Stimulated activated CD8-positive, alpha-beta memory T cell treated with anti-CD3 and anti-CD28 coated beads, Interleukin-15, amount 100 ng/mL, for 4 hours (primary cell): ENCODE measurements at places on chromosomes 12 and 14.

DNA sequence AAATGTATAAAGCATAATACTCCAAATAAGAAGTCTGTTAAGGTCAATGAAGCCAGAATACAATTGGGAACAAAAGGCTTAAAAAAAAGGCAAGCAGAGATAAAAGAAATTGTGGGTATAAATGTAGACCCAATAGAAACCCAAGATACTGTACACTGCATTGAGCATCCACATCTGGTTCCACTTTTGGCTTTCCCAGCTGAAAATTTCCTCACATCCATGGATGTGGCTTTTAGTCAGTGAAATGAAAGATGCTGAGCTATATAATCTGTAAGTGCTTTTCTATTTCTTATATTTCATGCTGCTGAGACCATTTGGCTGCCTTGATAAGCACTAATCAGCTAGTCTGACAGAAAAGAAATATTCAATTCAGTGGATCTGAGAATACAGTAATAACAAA lies 83.5 kb downstream of the PTPRR start:
- no peak for DNase-seq

DNA sequence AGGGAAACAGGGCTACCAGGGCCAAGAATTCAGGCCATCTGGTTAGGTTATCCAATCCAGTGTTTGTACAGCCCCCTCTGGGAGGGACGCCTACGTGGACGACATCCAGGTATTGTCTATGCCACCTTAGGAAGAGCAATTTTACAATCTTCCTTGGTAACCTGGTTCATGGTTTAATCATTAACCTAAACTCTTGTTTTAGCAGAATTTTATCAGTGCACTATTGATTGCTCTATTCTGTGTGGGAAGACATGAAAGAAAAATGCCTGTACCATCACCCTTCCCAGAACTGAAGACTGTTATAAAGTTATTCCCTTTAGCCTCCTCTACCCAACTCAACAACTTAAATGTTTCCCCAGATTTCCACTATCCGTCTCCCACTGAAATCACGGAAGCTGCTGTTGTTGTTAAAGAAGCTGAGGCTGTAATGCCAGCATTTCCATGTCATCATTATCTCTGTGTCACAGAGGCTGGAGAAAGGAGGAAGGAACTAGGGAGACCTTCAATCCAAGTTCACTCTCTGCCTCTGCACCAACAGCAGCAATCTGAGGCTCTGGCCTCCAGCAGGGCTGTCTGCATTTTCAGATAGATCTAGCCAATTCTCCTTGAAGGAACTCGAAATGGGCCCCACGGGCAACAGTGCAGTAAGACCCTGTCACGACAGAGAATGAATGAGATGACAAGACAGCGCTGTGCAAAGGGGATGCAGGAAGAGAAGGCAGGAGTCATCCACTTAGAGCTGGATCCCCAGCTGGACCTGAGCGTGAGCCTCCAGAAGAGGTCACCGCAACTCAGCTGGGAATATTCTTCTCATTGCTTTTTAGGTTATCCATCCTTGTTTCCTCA lies 183.4 kb upstream of the GZMB start:
- DNase-seq, result no peak

- no peak for DNase-seq
These were observed 3.0 kb downstream of the GAS2L3 start for GRCh38 chr12:100576331-100577036.

- DNase-seq, result no peak
These were observed 31.2 kb downstream of the SUPT16H start for GRCh38 chr14:21352587-21352986.

DNA sequence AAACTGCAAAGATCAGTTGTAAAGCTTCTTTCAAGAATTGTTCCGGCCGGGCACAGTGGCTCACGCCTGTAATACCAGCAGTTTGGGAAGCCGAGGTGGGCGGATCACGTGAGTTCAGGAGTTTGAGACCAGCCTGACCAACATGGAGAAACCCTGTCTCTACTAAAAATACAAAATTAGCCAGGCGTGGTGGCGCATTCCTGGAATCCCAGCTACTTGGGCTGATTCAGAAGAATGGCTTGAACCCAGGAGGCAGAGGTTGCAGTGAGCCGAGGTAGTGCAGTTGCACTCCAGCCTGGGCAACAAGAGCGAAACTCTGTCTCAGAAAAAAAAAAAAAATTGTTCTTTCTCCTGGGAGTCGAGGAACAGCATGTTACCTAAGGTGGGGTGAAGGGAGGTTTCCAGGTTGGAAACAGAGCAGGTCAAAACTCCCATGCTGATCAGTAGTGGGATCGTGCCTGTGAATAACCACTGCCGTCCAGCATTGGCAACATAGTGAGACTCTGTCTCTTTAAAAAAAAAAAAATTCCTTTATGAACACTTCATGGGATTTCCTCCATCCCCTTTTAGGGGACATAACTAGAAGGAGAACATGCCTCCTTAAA lies 13.9 kb downstream of the FBXO34 start:
- no peak for DNase-seq

GRCh38 chr12:9103050-9103849 lies 12.5 kb downstream of the A2M start:
- DNase-seq, result no peak

GRCh38 chr14:89936654-89937185 lies 17.8 kb downstream of the EFCAB11 start:
- no peak for DNase-seq

DNA sequence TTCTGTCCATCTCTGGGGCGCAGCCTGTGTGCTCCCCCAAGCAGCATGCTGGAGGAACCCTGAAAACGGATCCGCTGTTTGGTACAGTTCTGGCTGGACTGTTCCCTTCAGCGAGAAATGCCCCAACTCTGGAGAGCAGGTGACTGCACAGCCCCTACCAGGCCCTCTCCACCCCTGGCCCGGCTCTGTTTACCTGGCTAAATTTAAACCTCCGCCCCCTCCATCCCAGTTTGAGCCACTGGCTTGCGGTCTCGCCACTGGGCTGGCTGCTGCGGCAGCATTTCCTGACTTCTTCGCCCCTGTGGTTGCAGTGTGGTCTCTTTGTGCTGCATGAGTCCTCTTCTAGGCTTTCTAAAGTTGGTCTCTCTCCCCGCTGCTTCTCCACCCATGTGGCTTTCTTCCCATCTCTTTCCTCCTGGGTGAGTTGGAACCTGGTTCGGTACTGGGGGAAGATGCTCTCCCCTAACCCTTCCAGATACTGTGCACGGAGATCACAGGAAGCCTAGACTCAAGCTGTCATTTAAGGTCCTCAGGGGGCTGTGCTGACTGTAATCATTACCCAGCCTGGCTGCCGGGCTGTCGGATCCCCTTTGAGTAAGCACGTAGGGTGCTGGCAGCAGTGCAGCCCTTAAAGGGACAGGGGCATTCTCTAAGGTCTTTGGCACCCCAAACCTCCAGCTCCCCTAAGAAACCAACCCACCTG lies 60.6 kb downstream of the FBXL14 start:
- DNase-seq, result no peak

DNA sequence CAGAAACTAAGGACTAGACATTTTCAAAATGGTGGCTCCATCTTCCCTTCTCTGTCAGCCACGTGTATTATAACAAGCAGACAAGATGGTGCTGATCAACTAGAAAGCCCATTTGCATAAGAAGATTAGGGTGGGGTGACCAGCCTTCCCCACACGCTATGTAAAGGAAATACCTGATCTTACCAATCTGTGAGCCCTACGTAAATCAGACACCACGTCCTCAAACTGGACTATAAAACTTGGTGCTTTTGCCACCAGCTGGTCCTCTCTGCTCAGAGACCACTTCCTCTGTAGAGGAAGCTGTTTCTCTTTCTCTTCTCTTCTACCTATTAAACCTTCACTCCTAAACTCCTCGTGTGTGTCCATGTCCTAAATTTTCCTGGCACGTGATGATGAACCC lies 101.1 kb upstream of the PLEKHG7 start:
- DNase-seq, result no peak

DNA sequence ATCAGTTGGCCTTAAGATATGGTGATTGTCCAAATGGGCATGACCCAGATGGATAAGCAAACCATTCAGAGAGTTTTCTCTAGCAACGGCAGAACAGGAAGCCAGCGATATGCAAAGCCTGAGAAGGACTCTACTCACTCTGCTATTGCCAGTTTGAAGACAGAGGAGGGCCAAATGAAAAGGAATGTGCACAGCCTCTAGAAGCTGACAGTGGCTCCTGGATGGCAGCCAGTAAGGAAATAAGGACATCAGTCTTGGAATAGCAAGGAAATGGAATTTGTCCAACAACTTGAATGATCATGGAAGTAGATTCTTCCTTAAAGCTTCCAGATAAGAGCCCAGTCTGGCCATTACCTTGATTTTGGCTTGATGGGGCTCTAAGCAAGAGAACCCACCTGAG lies 60.0 kb downstream of the TMTC2 start:
- DNase-seq, result no peak

DNA sequence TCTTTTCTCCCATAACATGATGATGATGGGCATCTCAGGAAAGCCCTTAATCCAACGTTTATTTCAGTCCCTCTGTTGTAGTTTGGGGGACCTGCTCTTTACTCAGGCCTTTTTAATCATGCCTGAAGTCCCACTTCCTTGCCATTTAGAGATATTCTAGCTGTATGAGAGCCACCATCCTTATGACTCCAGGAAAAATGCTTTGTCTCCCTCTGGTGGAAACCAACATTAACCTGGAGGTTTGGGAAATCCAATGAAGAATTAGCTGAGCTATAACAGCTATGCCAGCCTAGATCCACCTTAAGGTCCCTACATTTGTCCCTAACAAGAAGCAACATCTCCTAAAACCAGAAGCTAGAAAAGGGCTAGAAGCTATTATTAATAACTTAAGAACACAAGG lies 1399.1 kb downstream of the LRFN5 start:
- DNase-seq, result no peak

DNA sequence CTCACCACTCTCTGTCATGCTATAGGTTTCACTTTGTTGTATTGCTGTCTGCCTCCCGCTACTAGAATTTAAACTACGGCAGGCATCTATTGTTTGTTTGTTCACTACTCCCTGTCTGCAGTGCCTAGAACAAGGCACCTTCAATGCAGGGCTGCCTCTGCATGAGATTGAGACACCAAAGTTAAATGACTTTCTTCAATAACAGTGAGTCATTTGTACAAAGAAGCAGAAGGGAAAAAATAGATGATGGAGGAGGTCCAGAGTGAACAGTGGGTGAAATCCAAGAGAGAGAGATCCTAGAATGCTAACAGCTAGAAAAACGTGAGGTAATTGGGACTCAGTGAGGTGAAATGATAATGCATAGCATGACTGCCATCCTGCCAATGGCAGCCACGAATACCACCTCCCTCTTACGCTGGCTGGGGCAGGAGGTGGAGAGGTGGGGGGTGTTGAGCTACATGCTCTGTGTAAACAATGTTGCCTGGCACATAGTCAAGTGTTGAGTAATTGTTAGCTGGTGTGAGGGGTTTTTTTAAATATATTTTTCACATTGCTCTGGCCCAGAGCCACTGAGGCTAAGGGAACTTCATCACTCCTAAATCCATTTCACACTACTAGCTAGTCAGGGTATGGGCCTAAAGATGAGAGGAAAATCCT lies 367.6 kb downstream of the RPS29 start:
- DNase-seq, result no peak

GRCh38 chr12:5582018-5582417 lies 150.1 kb downstream of the NTF3 start:
- no peak for DNase-seq

DNA sequence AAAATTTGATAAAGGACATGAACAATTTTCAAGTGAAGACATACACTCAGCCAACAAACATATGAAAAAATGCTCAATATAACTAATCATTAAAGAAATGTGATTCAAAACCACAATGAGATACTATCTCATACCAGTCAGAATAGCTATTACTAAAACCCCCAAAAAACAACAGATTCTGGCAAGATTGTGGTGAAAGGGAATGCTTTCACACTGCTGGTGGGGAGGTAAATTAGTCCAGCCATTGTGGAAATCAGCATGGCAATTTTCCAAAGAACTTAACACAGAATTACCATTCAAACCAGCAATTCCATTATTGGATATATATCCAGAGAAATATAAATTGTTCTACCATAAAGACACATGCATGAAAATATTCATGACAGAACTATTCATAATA lies 18.7 kb upstream of the TAS2R14 start:
- DNase-seq, result no peak

DNA sequence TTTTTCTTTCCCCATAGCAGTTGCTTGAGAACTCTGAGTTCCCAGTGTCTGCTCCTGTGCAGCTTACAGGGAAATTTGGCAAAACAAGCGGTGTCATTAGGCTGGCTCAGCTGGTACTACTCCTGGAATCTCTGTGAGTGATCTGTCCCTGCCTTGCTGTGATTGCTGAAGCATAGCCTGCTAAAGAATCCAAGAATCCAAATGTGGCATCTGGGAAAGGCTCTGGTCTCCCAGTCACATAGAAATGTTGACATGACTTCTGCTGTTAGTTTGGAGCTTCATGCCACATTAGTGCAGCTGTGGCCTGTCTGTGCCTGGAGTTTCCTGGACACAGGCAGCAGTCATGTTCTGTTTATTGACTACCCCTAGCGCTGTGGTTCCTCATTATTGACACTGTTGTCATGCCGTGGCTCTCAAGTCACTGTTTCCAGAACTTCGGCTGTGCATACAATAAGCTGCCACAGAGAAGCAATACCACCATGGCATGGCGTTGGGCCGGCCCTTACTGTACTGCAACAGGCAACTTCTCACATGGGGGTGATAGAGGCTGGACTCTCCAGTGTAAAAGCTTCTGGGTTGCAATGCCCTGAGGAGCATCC lies 166.8 kb downstream of the MYRFL start:
- DNase-seq, result no peak

- no peak for DNase-seq
These were observed 6.9 kb upstream of the TSPAN8 start for GRCh38 chr12:71164568-71165197.

DNA sequence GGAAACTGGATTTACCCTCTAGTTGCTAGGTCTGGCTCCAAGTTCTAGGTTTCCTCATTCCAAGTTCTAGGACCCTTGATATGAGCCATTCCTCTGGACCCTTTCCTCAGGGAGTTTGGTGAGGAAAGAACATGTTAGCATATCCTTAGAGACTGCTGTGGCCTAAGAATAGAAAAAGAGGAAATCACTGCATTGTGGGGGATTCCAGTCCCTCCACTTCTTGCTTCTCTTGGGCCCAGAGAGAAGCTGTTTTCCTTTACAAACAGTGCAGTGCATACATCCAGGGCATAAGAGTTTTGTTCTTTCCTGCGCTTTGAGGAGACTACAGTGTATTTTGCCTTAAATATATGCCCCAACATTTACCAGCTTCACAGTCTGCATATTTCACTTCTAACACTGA lies 59.0 kb downstream of the LLPH start:
- DNase-seq, result no peak

DNA sequence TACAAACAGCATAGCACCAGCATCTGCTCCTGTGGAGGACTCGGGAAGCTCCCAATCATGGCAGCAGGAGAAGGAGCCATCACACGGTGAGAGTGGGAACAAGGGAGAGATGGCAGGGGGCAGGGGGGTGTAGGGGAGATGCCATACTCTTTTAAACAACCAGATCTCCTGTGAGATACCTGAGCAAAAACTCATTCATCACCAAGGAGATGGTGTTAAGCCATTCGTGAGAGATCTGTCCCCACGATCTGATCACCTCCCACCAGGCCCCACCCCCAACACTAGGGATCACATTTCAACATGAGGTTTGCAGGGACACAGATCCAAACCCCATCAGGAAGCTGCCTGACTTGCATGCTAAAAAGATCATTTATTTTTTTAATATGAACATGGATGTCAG lies 499.3 kb downstream of the TMEM132D start:
- DNase-seq, result no peak

GRCh38 chr14:58282925-58283593 lies 15.3 kb upstream of the ARID4A start:
- no peak for DNase-seq
